Vein endothelial cell (primary cell): ENCODE measurements at places on chromosomes 7 and 10. TPM values are rescaled to one million over a fixed set of nuclear protein-coding genes. Genes with fewer than 3 reads are reported as not detected.

PON3 gene
- 0.19 and 0.65 TPM in 2 replicates for total RNA-seq

KCNIP2 gene
- 0.96 and 0.98 TPM in 2 replicates for total RNA-seq

PCBD1 gene
- total RNA-seq: 37.4 and 54.9 TPM in 2 replicates

GIMAP7 gene
- 25.2 and 31.6 TPM in 2 replicates for total RNA-seq

GAD2 gene
- not detected in 2 replicates for total RNA-seq

CFAP43 gene
- total RNA-seq: 0.10 TPM in 1 of 2 replicates, not detected in the other
